ENCODE measurements at places on chromosomes 12 and 14.
A peak's percentile ranks its signal among the peaks of the same experiment; 100 is the strongest.

- no peak for DNase-seq
These were observed 14.2 kb downstream of the CCDC92 start for GRCh38 chr12:123958462-123958861.

GRCh38 chr12:39406262-39406661 lies 36.7 kb downstream of the KIF21A start:
- DNase-seq: no peak

GRCh38 chr12:124036657-124037109 lies 63.7 kb downstream of the ZNF664 start:
- peak; percentile 52 for DNase-seq

- no peak for DNase-seq
These were observed 123.4 kb downstream of the TTC7B start for GRCh38 chr14:90692826-90693225.

GRCh38 chr12:48237162-48237561 lies 34.1 kb upstream of the OR10AD1 start:
- no peak for DNase-seq
